ENCODE measurements at places on chromosomes 3 and 15.

DNA sequence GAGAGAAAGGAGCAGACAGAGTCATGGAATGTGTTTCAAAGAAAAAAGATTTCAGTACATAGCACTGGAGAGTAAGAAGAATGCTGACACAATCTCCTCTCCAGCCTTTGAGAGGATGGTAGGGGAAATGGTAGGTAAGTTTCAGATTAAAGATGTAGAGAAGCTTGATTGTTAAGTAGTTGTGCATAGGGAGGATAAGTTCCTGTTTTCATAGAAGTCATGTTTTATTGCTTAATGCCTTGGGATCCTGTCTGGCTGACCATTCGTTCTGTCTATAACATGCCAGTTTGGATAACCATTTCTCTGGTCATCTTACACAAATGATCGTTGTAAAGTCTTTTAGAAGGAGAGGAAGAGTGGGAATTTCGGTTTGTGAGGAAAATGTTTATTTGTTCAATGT lies 95.7 kb upstream of the IGSF10 start:
- DNase-seq = no peak

GRCh38 chr3:104245981-104246380 lies 1120.7 kb upstream of the ALCAM start:
- no peak for DNase-seq

- no peak for DNase-seq
These were observed 193.3 kb upstream of the TOPAZ1 start for GRCh38 chr3:44048196-44048924.

GRCh38 chr3:40915346-40915865 lies 283.9 kb upstream of the CTNNB1 start:
- DNase-seq = no peak

DNA sequence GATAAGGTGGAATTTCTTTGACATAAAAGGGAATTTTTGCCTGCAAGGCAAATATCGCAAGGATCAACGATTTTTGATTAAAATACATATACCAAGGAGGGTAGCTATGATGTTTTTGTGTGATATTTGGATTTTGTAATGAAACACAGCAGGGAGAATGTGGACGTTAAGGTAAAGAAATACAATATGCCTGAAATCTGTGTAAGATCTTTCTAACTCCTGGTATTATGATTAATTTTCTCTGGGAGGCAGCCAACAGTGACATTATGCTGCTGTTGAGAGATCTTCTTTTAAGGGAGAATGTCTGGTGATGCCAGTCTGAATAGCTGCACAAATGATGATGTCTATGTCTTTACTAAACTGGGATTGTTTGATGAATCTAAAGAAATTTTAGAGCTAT lies 972.2 kb downstream of the SQOR start:
- no peak for DNase-seq
